ENCODE measurements at places on chromosomes 7 and 10.

- no peak for DNase-seq
These were observed 32.0 kb downstream of the ANTXRL start for GRCh38 chr10:46318799-46319198.

DNA sequence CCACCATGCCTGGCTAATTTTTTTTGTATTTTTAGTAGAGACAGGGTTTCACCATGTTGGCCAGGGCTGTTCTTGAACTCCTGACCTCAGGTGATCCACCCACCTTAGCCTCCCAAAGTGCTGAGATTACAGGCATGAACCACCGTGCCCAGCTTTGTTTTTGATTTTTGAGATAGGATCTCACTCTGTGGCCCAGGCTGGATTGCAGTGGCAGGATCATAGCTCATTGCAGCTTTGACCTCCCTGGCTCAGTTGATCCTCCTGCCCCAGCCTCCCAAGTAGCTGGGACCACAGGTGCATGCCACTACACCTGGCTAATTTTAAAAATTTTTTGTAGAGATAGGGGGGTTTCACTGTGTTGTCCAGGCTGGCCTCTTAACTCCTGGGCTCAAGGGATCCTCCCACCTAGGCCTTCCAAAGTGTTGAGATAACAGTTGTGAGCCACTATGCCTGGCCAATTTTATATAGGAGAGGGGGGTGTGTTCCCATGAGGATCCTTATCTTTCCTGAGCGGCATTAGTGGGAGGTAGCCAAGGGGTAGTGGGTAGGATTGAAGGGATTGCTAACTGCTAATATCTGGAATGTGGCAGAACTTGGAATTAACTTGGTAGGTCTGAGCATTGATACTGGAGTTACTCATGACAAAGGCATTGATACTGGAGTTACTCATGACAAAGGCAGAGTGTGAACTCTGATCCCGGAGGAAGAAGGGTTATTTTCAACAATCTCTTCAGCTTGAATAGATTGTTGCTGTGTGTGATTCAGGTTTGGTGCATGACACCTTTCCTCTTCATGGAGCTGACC, 1.0 kb upstream of the NOLC1 start:
- peak; percentile 90 for DNase-seq

DNA sequence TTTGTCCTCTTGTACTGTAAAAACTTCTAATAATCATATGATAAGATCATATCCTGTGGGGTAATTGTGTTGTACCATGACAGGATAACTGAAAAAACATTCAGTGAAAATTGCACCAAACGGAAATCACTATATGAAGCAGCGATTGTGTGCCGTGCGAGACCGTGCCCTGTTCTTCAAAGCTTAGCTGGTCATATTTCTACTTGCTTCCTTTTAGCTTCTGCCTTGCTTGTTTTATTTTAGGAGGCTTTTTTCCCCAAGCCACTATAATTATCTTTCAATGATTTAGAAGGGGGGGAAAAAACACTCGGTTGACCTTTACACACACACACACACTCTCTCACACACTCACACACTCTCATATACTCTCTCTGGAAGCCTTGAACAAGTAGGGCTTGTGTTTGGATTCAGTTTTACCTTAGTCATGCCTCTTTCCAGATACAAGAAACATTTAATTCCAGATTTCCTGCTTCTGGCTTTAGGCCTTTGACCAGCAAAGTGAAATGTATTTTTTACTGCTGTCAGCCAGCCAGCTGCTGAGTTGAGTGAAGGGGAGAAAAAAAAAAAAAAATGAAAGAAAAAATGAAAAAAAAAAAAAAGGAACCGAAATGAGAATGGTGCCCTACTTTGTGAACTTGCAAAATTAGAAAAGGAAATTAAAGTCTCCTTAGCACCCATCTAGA, 181.4 kb downstream of the ARID5B start:
- DNase-seq: no peak

- no peak for DNase-seq
These were observed 186.4 kb downstream of the LRRC4 start for GRCh38 chr7:127844707-127845331.

GRCh38 chr7:134703782-134704181, 57.1 kb downstream of the BPGM start:
- no peak for DNase-seq

DNA sequence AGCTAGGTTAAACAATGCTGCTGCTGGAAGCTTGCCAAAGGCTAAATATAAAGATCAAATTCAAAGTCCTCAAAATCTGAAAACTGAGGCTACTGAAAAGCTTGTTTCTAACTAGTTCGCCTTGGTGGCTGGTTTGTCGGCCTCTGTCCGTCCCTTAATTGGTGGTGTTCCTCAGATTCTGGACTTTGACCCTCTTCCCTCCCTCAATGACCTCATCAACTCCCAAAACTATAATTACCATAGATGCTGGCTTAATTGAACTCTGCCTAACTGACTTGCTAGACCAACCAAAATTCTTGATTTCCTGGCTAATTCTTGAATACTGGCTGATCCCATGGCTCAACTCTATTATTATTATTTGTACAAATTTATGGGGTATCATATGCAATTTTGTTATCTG, 15.6 kb downstream of the ARHGAP21 start:
- DNase-seq: no peak

DNA sequence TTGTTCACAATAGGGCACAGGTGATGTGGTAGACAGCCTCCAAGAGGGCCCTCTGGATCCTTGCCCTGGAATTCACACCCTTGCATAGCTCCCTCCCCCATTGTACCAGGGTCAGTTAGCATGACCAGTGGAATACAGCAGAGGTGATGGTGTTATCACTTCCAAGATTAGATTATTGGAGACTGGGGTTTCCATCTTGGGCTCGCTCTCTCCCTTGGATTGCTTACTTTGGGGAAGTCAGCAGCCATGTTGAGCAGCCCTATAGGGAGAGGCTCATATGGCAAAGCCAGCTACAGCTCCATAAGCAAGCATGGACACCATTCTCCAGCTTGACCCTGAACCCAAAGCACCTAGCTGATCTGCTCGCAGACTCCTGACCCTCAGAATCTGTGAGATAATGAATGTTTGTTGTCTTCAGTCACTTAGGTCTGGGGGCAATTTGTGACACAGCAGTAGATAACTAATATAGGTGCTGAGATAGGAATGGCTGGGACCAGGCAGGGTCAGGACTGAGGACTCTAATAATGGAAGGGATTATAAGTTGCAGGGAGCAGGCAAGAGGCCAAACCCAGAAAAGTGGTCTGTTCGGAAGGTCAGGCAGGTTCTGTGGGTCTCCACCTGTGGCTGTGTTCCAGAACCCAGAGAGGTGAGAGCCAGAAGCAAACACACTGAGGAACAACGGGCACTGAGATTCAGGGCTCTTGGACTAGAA, 22.9 kb downstream of the TBXAS1 start:
- no peak for DNase-seq

DNA sequence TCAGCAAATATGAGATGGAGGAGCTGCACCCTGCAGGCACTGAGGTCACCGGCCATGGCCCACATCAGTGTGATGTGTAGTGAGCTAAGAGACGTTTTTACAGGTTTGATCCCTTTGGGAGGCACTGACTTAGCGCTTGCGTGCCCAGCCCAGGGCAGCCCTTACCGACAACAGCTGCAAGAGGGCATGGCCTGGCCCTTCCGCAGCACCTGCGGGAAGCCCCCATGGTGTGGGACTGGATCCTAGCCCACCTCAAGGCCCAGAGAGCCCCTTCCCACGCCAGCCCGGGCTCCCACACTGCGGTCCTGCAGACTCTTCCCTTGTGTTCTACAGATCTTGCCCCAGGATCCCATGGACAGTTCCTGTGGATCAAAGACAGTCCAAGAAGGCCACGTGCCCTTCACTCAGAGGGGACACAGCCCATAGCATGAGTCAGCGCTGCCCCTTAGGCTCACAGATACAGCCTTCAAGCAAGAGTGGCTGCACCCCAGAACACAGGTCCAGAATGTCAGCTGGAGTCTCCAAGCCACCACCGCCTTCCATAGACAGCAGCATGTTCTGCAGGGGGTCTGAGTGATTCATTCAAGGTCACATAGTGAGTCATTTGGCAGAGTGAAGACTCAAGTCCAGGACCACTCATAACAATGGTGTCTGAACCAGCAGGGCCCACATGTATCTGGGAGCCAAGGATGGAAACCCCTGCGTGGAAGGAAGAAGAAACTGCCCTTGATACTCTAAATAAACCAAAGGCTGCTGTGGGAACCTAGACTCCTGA, 25.4 kb downstream of the TLL2 start:
- DNase-seq: no peak

DNA sequence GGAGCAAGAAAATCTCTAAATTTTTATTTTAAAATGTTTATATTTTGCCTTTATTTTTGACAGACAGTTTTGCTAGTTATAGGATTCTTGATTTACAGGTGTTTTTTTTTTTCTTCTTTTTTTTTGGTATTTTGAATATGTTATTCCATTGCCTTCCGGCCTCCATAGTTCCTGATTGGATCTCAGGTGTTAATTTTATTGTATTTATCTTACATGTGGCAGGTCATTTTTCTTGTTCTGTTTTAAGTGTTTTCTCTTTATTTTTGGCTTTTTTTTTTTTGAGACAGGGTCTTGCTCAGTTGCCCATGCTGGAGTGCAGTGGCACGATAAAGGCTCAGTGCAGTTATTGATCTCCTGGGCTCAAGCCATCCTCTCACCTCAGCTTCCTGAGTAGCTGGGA, 73.9 kb downstream of the MLLT10 start:
- no peak for DNase-seq

GRCh38 chr10:128887856-128888255, 579.2 kb upstream of the MGMT start:
- DNase-seq: no peak

DNA sequence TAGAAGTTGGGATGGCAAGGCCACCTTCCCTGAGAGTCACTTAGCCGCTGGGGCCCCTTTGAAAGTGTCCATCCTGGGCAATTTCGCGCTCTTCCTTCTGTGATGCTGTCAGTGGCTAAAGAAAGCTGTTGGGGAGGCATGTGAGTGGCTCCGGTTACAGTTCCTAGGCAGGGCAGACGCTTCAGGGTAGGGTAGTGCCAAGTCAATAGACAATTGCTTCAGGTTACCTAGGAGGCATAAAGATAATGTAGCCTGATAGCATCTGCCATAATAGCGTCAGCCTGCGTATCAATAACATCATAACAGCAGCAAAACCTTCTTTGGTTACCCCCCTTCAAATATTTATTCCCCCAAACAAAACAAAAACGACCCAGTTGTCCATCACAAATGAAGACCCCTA, at the start of gene FAM107B:
Gene FAM107B, minus strand, starts transcription at position 101 of the 400 bp plus-strand sequence. CDS start 234 bp downstream, outside the sequence.
- no peak for DNase-seq

GRCh38 chr10:22683140-22683389, 31.3 kb downstream of the PIP4K2A start:
- DNase-seq: peak; percentile 18

DNA sequence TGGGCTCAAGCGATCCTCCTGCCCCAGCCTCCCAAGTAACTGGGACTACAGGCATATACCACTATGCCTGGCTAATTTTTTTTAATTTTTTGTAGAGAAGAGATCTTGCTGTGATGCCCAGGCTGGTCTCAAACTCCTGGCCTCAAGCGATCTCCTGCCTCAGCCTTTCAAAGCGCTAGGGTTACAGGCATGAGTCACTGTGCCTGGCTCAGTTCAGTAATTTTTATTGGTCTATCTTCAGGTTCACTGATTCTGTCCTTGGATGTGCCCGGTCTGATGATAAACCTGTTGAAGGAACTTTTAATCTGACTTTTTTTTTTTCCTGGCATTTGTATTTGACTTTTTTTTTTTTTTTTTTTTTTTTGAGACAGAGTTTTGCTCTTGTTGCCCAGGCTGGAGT, 40.1 kb upstream of the STRIP2 start:
- DNase-seq: no peak

- DNase-seq: no peak
These were observed 90.4 kb upstream of the IGFBP3 start for GRCh38 chr7:46011501-46011900.

DNA sequence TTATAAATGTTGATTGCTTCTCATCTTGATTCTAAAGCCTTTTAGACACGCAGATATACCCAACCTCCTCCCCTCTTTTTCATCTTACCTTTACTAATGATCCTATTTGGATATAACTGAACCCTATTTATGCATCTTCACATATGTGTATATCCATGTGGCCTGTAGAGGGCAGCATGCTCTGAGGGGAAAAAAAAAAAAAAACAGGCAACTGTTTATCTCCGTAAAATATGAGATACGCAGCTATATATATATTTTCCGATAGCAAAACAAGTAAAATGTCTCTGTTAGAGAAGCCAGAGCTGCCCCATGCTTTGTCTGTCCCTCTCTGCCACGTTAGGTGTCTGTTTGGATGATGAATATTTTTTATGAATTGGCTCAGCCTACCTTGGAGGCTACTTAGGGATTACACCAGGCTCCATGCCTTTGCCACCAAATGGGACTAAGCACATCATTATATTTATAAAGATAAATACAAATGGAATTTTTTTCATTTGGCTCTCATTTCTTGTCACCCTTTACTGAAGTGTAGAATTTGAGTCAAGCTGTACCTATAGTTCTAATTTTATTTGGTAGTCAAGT, 174.8 kb upstream of the FZD1 start:
- DNase-seq: peak; percentile 63

DNA sequence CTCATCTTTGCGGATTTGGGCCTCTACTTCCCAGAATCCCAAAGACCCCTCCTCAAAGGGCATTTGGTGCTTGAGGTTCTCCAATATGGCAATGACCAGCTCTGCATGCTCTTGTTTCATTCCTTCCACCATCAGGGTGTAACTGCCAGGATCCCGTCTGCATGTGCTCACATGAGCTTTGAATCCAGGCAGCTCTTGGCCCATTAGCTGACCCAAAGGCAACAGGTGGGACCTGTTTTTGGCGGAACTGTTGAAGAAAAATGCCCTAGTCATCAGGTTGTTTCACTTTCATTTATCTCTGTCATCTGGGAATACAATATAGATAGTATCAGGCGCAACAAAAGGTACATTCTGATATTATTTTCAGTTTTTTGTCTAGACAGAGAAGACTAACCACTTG, 159.1 kb upstream of the TCF7L2 start:
- no peak for DNase-seq

- DNase-seq: no peak
These were observed 59.4 kb downstream of the CDK14 start for GRCh38 chr7:90655566-90655965.

DNA sequence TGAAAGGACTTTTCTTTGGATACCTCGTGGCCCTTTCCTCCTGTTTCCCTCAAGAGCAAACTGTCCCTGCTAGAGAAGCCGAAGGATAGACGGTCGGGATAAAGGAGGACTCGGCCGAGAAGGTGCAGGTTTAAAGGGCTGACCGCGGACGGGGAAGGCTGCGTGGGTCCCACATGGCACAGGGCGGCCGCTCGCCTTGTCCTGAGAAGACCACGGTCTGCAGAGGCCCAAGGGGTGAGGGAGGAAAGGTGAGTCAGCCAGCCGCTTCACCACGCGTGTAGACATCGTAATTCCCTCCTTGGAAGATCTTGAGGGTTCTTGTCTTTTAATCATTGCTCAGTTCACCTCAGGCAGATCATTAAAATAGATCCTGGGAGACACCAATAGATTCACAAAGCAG, 253.8 kb downstream of the DPP6 start:
- no peak for DNase-seq

- DNase-seq: no peak
These were observed 52.8 kb upstream of the ZPBP start for GRCh38 chr7:50145801-50146338.
